ENCODE measurements at places on chromosomes 7 and 10.

DNA sequence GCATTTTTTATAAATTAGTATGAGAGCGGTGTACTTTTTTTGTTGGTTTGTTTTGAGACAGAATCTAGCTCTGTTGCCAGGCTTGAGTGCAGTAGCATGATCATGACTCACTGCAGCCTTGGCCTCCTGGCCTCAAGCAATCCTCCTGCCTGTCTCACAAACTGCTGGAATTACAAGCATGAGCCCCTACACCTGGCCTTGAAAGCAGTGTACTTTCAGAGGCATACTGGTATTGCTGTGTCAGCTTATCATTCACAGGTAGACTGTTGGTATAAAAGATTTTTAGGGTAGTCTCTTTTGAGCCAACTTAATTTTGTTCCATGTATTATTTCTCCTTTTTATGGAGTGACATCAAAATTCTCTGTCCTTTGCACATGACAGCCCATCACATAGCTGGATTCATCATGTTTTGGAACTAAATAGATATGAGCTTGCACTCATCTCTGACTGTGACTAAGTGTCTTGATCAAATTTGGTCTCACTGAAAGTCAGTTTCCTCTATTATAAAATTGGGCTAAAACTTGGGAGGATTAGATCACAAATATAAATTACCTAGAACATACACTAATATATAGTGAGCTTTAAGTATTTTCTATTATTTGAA lies 12.4 kb downstream of the GNAT3 start:
- no peak for DNase-seq

DNA sequence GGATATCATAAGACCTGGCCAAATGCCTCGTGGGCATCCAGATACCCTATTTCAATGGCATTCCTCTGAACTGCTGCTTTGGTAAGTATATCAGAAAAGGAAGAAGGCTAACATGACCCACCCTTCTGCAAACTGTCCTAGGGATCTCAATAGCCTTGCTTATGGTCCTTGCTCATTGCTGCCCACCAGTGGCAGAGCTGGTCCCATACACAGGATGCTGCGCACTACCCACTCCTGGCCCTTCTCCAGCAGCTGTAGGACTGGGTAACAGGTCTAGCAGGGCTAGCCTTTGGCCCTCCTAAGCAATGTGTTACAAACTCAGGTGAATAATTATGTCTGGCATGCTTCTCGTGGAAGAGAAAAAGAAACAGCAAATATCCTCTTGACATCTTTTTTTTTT lies 72.5 kb downstream of the C10orf90 start:
- DNase-seq = peak; percentile 70

- peak; percentile 72 for DNase-seq
Observed at GRCh38 chr7:100745184-100745583, 11.8 kb downstream of the ZAN start.

DNA sequence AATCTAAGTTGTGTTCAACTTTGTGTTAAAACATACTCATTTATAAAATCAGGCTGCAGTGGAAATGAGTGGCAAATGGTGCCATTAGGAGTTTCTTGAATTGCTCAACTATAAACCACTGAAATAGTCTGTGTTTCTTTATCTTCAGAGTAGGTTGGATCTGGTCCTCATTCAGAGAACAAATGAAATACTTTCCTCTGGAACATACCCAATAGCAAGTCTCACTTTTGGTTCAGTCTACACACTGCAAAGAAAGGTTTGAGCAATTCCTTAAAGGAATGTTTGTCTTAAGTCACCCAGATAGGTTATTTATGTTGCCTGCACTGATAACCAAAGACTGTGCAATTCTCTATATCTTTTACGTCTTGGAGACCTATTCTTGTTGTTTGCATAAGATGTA lies 62.5 kb downstream of the ABCB4 start:
- no peak for DNase-seq

- no peak for DNase-seq
Observed at GRCh38 chr7:36827726-36828703, 103.7 kb upstream of the AOAH start.
